ENCODE measurements at places on chromosomes 1 and 21.
A peak's percentile ranks its signal among the peaks of the same experiment; 100 is the strongest.

DNA sequence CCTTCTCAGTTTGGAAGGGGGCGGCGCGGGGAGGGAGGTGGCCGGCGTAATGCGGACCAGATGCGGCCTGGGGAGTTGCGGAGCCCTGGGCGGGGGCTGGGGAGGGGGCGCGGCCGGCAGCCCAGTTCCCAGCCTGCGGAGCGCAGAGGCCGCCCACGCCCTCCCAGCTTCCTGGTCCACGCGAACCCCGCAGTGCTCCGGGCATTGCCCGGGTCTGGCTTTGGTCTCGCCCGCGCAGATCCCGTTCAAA is 695 bp downstream of the DMBX1 start:
- peaks cover 21% of the 10 kb centered on the region for H3K4me1 ChIP-seq
- H3K36me3 ChIP-seq, result no peaks in the 10 kb centered on the region
- no peak overlapping the region for H3K27ac ChIP-seq
- no peak for DNase-seq
- H3K4me3 ChIP-seq, result peak overlapping the region; percentile 45

DNA sequence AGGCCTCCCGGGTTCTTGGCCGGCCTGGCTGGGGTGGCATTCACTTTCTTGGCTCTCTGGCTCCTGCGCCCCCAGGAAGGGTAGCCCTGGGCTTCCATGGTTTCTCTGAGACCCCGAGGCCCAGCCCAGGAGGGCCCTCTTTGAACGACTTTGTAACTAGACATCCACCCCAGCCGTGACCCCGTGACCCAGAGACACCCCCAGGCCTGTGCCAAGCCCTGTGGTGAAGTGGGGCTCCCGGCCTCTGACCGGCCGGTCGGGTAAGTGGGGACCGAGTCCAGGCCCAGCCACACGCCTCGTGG is 64.0 kb downstream of the COL18A1 start:
- H3K4me3 ChIP-seq, result no peak overlapping the region
- no peak overlapping the region for H3K27ac ChIP-seq
- peaks cover 35% of the 10 kb centered on the region for H3K4me1 ChIP-seq

GRCh38 chr21:25283720-25284119 is 323.6 kb downstream of the MRPL39 start:
- no peaks in the 10 kb centered on the region for H3K4me1 ChIP-seq
- no peak for DNase-seq
- H3K4me3 ChIP-seq, result no peak overlapping the region

DNA sequence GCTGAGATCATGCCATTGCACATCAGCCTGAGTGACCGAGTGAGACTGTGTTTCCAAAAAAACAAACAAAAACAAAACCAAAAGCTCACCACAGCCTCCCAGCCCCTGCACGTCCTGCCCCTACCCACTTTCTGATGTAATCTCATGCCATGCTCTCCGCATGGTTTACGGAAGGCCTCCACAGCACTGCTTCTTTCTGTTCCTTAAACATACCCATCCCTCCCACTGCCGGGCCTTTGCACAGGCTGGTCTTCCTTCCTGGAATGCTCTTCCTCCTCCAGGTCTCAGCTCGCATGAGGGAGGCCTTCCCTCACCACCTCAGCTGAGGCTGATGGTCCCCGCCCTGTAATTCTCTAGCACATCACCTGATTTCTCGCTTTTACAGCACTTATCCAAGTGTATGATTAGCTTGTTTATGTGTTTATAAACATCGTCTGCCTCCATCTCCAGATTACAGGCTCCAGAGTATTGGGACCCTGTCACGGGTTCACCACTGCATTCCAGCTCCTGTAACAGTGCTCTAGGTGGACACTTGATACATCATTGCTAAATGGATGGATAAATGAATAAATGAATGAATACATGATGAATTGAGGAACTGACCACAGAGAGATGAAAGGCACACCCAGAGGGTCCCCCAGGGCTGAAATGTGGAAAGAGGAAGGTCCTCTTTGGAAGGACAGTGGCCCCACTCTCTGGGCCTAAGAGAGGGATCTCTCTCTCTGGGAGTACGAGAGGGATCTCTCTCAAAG is 22.1 kb downstream of the TCEA3 start:
- H3K27ac ChIP-seq, result peak overlapping the region; percentile 55
- H3K36me3 ChIP-seq, result peaks cover 23% of the 10 kb centered on the region
- no peaks in the 10 kb centered on the region for H3K27me3 ChIP-seq
- peaks cover 35% of the 10 kb centered on the region for H3K4me1 ChIP-seq
- no peak overlapping the region for H3K4me3 ChIP-seq

- peak overlapping the region; percentile 38 for H3K27ac ChIP-seq
- no peaks in the 10 kb centered on the region for H3K27me3 ChIP-seq
- H3K4me3 ChIP-seq, result no peak overlapping the region
- peaks cover 36% of the 10 kb centered on the region for H3K4me1 ChIP-seq
Observed at GRCh38 chr1:221778125-221778524, 36.2 kb upstream of the DUSP10 start.

DNA sequence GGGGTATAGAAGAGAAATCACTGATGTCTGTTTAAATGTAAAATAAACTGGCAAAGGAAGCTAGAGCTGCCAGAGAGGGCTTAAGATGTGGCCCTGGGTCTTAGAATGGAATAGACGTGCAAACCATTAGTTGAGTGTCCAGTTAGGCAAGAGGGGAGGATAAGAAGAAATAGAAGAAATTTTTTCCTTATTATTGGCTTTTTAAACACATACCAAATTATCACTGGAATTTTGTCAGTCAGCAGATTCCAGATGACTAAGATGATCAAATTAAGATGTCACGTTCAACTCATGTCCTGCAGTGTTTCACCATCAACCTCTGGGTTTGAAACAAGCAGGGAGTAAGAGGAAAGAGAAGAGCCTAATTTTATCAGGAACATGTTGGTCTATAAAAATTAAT is 71.6 kb upstream of the C1orf21 start:
- H3K27me3 ChIP-seq, result no peaks in the 10 kb centered on the region
- H3K4me1 ChIP-seq, result no peaks in the 10 kb centered on the region
- H3K36me3 ChIP-seq, result no peaks in the 10 kb centered on the region
- no peak overlapping the region for H3K27ac ChIP-seq
- DNase-seq, result no peak

DNA sequence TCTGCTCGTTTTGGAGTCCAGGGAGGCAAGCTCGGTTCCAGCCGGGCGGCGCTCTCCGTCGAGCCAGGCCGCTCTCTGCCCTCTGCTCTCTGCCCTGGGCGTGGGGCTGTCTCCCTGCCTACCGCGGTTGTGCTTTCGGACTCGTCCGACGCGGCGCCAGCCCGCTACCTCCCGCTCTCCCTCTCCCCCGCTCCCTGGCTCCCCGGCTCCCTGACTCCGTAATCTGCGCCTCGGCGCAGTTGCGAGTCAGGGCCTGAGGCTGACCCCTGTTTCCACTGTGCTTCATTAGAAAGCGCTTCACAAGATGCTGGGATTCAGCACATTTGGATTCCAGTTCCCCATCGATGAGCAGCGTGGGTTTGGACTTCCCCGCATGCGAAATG is 2.2 kb downstream of the SOX13 start:
- no peaks in the 10 kb centered on the region for H3K27me3 ChIP-seq
- H3K27ac ChIP-seq, result peak overlapping the region; percentile 83
- H3K4me3 ChIP-seq, result peak overlapping the region; percentile 83
- no peaks in the 10 kb centered on the region for H3K36me3 ChIP-seq
- peaks cover 53% of the 10 kb centered on the region for H3K4me1 ChIP-seq

GRCh38 chr1:55793856-55794255 is 578.7 kb upstream of the USP24 start:
- H3K27me3 ChIP-seq, result no peaks in the 10 kb centered on the region
- H3K36me3 ChIP-seq, result no peaks in the 10 kb centered on the region
- no peak for DNase-seq
- no peak overlapping the region for H3K4me3 ChIP-seq

DNA sequence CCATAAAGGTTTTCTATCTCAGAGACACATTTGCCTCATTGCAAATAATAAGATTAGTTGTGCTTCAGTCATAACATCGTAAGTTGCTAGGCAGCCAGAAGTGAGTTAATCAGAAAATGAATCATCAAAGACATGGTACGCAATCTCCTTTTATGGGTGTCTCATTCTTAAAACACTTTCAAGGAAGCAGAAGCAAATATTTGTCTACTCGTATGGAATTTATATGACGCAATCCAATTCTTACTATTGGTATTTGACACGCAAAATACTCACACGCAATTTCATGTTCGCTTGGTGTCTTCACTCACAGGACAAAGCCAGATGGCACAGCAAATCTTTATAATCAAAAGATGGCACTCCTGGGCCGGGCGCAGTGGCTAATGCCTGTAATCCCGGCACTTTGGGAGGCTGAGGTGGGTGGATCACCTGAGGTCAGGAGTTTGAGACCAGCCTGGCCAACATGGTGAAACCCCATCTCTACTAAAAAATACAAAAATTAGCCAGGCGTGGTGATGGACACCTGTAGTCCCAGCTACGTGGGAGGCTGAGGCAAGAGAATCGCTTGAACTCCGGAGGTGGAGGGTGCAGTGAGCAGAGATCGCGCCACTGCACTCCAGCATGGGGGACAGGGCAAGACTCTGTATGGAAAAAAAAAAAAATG is 56.4 kb downstream of the HLCS start:
- no peak overlapping the region for H3K4me3 ChIP-seq
- H3K36me3 ChIP-seq, result no peaks in the 10 kb centered on the region
- DNase-seq, result no peak
- no peaks in the 10 kb centered on the region for H3K27me3 ChIP-seq
- no peaks in the 10 kb centered on the region for H3K4me1 ChIP-seq
- no peak overlapping the region for H3K27ac ChIP-seq

- H3K36me3 ChIP-seq, result no peaks in the 10 kb centered on the region
- DNase-seq, result no peak
- H3K27ac ChIP-seq, result no peak overlapping the region
- no peak overlapping the region for H3K4me3 ChIP-seq
- H3K27me3 ChIP-seq, result no peaks in the 10 kb centered on the region
Observed at GRCh38 chr1:177309880-177310279, 139.1 kb downstream of the BRINP2 start.

DNA sequence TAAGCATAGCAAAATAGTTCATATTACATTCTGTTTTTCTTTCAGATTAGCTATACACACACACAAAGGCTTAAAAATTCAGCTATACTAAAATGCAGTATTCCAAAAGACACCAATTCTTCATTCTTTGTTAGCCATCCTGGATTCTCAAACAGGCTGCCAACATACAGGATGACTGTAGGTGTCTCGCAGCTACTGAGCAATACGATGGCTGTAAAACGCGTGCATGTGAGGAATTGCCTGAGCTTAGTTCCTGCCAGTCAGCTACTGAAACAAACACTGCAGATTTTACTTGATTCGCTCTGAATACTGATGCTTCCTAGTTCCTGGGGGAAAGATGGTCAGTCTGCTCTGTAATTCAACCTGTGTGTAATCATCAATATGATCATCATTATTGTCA is 24.7 kb upstream of the HMGN1 start:
- H3K36me3 ChIP-seq, result no peaks in the 10 kb centered on the region
- DNase-seq, result no peak
- H3K4me3 ChIP-seq, result no peak overlapping the region
- no peaks in the 10 kb centered on the region for H3K27me3 ChIP-seq
- H3K4me1 ChIP-seq, result no peaks in the 10 kb centered on the region

DNA sequence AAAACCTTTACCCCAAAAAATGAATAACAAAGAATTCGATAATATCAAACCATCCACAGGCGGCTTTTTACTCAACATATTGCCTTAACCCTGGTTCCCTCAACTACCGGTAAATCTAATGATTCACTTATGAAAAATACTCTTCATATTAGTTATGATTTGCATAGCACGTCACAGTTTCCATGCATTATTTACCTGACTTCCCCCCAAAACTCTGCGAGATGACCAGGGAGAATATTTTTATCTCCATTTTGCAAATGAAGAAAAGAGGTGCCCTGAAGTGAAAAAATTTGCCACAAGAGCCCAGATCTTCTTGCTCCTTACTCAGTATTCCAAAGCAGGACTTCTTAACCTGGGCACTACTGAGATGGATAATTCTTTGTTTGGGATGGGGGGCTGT is 2.9 kb downstream of the JAK1 start:
- H3K4me1 ChIP-seq, result peaks cover 58% of the 10 kb centered on the region
- no peaks in the 10 kb centered on the region for H3K27me3 ChIP-seq
- no peak overlapping the region for H3K4me3 ChIP-seq
- DNase-seq, result no peak
- H3K27ac ChIP-seq, result no peak overlapping the region

GRCh38 chr1:206633708-206634121 is 1.6 kb upstream of the DYRK3 start:
- no peak overlapping the region for H3K4me3 ChIP-seq
- no peaks in the 10 kb centered on the region for H3K27me3 ChIP-seq
- peak overlapping the region; percentile 81 for H3K27ac ChIP-seq
- DNase-seq, result no peak

DNA sequence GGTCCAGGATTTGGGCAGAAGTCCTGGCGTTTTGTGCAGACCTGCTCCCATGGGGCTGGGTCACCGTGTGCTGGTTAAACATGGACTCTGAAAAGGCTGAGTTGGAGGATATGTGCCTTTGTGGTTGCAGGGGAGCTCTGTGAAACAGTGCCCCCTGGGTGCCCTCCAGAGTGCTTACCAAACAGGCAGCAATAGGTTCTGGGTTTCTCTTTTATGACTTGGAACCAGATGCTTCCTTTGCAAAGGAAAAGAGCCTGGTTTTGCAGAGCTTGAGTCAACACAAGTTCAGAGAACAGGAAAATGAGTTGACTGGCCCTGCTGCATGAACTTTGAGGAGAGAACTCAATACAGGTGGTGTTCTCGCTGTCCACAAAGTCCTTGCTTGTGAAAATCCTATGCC is 288.9 kb downstream of the TM2D1 start:
- H3K4me1 ChIP-seq, result no peaks in the 10 kb centered on the region
- H3K36me3 ChIP-seq, result no peaks in the 10 kb centered on the region
- DNase-seq, result no peak
- H3K27me3 ChIP-seq, result no peaks in the 10 kb centered on the region

- H3K27me3 ChIP-seq, result no peaks in the 10 kb centered on the region
- no peak overlapping the region for H3K27ac ChIP-seq
- no peak overlapping the region for H3K4me3 ChIP-seq
- no peaks in the 10 kb centered on the region for H3K36me3 ChIP-seq
- DNase-seq, result no peak
- H3K4me1 ChIP-seq, result no peaks in the 10 kb centered on the region
Observed at GRCh38 chr1:83318366-83318765, 680.6 kb downstream of the TTLL7 start.
